ENCODE measurements at places on chromosomes 1 and 21. TPM values are rescaled to one million over a fixed set of nuclear protein-coding genes. Genes with fewer than 3 reads are reported as not detected.

DNA sequence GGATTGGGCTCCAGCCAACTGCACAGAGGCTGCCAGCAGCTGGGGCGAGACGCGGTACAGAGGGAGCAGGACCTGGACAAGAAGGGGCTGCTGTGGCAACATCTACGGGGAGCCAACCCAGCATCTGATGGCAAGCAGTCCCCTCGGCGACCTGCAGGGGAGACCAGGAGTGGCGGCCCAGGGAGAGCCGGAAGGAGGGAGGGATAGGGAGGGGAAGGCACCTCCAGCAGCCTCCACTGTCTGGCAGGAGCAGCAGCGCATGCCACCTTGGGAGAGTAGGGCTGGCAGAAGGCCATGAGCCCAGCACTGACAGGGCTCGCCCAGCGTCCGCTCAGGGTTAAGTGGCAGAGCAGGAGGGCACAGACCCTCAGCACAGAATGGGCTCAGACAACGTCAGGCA lies 17.3 kb downstream of the CHD5 start:
- no peak for ATAC-seq

DNA sequence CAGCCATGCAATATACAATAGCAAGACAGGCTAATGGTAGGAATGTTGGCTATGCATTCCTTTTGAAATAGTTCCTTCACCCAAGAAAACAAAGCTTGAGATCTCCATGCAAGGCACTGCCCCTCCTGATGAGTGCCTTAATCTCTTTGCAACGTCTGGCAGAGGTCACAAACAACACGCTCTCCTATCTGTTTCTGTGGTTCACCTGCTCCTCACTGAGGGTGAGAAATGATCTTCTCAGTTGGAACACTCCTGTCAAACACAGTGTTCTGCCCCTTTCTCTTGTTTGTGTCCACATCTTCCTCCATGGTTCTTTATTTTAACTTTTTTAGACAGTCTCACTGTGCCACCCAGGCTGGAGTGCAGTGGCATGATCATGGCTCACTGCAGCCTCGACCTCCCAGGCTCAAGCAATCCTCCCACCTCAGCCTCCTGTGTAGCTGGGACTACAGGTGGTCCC lies 21.2 kb upstream of the XPR1 start:
- ATAC-seq = no peak

The A3GALT2 gene
- not detected for total RNA-seq

DNA sequence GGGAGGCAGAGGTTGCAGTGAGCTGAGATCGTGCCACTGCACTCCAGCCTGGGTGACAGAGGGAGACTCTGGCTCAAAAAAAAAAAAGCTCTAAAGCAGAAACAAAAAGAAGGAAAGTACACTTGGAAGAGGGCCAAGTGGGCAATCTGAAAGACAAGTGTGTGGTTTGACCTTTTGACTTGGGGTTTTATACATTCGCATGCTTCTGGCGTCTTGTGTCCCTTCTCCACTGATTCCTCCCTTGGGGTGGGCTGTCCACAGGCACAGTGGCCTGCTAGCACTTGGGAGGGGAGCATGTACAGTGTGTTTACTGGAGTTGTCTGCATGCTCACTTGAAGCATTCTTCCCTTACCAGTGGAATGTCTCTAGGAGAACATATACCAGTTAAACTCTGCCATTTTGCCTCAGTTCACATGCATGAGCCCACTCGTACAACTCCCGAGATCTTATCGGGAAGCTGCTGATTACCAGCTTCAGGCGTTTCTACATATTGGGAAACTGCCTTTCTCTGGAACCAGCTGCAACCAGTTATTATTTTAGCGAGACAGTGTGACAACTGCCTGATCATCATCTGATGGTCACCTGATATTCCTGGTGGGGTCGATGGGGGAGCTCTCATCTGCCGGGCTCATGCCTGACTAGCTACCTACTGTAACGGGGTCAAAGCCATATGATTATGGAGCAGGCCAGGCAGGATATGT lies 113.5 kb upstream of the ZNF678 start:
- no peak for ATAC-seq

DNA sequence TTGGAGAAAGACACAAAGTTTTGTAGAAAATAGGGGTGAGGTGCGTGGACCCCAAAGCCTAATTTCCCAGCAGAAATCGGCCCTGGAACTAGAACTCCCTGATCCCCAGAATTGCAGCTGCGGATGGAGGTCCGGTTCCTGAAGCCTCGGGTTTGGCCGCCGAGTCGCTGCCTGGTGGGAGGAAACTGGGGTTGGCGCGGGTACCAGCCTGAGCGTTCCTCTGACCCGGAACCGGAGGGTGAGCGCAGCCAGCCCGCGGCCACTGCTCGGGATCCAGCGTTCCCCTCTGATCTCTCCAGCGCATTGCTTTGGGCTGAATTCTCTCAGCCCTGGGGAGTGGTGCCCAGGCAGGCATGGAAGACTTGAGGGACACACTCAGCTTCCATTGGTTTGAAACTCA lies 1.6 kb downstream of the ST6GALNAC5 start:
- ATAC-seq = no peak

The SERTAD4 gene
- 3.3 TPM for total RNA-seq

- no peak for ATAC-seq
Observed at GRCh38 chr1:70667494-70668170, 256.6 kb downstream of the CTH start.

The PTGER3 gene
- total RNA-seq = 5.8 TPM

GRCh38 chr21:42157606-42158310 lies 61.2 kb upstream of the ABCG1 start:
- no peak for ATAC-seq

- ATAC-seq = no peak
Observed at GRCh38 chr1:64171797-64172281, 31.6 kb upstream of the UBE2U start.

GRCh38 chr1:206892351-206892984 lies 4.8 kb upstream of the IL24 start:
- no peak for ATAC-seq

The TNNT2 gene
- total RNA-seq = 0.47 TPM

GRCh38 chr1:223030871-223031400 lies 112.1 kb downstream of the TLR5 start:
- no peak for ATAC-seq

DNA sequence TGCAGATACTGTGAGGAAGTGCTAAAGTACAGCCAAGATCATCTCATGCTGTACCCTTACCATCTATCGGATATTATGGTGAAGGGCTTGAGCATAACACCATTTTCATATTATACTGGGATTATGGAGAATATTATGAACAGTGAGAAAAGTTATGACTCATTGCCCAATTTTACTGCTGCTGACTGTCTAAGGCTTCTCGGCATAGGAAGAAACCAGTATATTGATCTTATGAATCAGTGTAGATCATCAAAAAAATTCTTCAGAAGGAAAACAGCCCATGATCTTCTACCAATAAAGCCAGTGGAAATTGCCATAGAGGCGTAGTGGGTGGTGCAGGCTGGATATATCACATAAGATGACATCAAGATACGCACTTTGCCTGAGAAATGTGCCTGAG lies 47.7 kb downstream of the PPIAL4G start:
- no peak for ATAC-seq

DNA sequence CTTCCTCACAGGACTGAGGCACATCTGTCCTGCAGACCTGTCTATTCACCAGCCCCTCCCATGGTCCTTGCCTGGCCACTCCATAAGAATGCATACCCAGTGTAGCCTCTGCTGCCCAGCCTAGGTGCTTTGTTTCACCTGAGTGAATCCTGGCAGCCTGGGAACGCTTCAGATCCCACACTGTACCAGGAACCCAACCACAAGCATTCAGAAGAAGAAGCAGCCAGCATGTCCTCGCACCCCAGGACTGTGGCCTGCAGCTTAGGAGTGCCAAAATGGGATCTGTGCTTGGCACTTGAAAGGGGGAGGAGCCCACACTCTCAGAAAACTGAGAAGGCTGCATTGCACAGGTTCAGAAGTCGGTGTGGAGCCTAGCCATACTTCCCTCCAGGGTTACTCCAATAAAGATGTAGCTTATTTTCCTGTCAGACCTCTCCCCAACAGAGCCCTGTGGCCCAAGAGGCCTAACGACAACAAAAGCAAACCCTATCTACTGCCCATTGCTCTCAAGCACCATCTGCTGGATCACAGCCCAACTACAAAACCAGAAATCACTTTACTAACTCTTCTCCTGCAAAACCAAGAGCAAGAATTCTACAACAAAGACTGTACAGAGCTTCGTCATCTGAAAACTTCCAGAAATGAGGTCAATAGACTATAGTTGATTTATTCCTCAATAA lies 923.1 kb upstream of the NEGR1 start:
- ATAC-seq = no peak

The GBP5 gene
- total RNA-seq = 0.27 TPM

The FHAD1 gene
- not detected for total RNA-seq

- ATAC-seq = no peak
Observed at GRCh38 chr1:246631426-246631825, 65.2 kb downstream of the CNST start.

The CR1L gene
- not detected for total RNA-seq

DNA sequence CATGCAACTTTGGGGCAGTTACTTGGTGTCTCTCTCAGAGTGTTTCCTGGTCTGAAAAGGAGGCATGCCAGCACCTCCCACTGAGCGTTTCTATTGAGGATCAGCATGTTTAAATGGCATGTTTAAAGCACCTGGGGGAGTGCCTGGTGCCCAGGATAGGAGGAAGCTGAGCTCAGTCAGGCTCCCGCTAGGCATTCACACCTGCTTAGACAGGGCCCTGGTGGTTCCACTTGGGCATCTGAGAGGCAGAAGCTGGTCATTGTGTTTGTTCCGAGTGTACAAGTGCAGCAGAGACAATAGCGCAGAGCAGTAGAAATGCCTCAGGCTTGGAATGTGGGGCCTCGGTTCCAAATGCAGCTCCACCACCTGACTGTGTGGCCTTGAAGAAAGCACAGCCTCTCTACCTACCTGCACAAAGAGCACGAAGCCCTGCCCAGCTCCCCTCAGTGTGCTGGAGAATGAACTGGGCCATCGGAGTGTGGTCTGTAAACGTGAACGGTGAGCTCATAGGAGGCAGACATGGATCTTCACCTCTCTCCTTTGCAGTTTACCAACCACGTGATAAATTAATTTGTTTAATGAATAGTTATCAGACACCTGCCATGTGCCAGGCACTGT lies 20.3 kb upstream of the TMEM222 start:
- ATAC-seq = no peak

DNA sequence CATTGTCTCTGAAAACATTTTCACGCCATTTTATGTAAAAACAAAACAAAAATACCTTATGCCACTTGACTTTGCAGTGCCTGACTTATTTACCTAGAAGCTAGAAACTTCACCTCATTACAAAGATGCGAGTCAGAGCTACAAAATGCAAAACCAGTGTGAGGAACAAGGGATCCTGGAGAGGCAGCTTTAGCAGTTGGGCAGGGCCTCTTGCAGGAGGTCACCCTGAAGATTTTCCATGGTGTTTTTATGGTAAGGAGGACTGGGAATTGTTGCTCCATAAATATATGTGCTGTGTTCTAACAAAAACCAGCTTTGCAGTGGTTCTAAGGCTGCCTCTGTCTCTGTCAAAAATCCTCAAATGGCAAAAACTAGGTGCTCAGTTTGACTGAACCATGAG lies 36.4 kb upstream of the TARBP1 start:
- ATAC-seq = no peak

DNA sequence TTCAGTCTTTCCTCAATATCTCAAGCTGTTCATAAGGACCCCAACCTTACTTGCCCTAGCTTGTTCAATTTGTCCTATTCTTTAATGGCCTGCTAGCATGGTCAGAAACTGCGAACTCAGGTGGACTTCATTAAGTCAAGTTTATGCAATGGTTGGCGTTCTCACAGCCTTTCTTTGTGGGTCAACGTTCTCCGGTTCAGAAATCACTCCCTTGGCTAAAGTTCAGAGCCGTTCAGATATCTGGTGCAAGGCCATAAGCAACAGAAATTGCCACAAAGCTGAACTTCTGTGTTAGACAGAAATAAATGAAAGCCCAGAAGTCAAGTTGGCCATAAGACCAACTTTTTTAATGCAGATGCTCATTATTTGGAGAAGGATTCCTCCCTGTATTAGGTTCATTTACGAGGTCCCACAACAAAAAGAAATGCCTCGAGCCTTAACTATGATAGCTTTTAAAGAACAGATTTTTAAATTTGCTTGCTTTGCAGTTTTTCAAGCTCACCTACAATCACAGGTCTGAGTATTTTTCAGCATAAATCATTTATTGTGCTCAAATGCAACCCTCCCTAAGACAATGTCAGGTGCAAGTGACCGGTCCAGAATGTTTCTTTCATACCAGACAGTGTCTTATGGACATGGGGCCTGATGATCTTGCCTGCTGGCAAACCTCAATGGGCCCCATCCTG lies 140.2 kb upstream of the COL11A1 start:
- ATAC-seq = no peak

DNA sequence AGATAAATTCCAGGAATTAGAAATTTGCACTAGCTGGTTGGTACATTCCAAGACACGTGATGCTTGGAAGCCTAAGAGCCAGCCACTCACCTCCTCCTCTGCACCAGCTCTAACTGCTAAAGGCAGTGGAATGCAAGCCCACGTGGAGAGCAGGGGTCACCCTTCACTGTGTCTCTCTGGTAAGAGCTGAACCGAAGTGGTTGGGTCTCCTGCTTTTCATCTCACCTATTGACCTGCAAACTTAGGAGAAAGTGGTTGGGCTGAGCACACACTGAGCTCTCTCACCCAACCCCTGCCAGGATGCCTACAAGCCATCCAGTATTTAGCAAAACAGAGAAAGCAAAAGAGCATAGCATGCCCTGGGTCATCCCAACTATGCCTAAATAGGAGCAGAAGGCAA lies 19.3 kb downstream of the HAO2 start:
- ATAC-seq = no peak

DNA sequence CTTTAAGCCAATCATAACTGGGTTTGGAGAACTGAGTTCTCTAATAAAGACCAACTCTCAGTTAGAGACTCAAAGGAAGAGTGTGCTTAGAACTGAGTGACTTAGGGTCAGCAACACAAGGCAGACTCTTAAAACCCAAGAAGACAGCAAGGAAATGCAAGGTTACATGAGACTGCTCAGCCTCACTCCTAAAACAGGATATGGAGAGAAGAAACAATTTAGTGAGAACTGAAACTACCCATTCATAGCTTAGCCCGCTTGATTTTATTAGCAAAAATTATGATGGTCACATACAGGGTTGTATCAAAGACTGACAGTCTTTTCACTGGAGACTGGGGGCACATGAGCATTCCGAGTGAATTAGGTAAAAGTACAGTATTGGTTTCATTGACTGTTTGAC lies 78.9 kb upstream of the DMRTA2 start:
- ATAC-seq = no peak

All from gastroesophageal sphincter (tissue), 4 donors.